Activated CD4-positive, alpha-beta T cell treated with anti-CD3 and anti-CD28 coated beads, Interleukin-2, amount 50 U/mL, for 48 hours (primary cell): ENCODE measurements at places on chromosomes 13 and 19.

DNA sequence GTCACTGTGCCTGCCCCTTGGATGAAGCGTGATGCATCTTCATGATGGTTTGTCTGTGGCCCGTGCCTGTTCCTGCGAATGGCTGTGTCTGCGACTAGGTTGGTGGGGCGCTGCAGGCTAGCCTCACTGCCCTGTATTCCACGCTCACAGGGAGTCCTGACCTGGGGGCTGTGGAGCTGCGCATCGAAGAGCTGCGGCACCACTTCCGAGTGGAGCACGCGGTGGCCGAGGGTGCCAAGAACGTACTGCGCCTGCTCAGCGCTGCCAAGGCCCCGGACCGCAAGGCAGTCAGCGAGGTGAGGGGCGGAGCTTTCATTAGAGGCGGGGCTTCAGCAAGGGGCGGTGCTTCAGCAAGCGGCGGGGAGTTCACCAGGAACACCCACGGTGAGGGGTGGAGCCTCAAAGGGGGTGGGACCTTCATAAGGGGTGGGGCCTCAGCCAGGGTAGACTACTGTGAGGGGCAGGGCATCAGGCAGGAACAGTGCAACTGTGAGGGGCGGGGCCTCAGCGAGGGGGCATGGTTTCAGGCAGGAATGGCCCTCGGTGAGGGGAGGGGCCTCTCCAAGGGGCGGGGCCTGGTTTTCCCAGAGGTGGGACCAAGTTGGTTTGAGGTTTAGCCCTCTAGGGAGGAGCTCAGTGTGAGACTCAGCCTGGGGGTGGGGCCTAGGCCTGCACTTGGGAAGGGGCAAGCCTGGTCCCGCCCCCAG, 17.2 kb downstream of the PKN1 start:
- DNase-seq, result peak; percentile 81

GRCh38 chr13:58855283-58855682, 1223.7 kb downstream of the PCDH17 start:
- DNase-seq, result no peak

- DNase-seq, result no peak
These were observed 19.5 kb downstream of the N4BP2L1 start for GRCh38 chr13:32408296-32409000.

GRCh38 chr19:3586707-3587346, 1.5 kb downstream of the GIPC3 start:
- no peak for DNase-seq

DNA sequence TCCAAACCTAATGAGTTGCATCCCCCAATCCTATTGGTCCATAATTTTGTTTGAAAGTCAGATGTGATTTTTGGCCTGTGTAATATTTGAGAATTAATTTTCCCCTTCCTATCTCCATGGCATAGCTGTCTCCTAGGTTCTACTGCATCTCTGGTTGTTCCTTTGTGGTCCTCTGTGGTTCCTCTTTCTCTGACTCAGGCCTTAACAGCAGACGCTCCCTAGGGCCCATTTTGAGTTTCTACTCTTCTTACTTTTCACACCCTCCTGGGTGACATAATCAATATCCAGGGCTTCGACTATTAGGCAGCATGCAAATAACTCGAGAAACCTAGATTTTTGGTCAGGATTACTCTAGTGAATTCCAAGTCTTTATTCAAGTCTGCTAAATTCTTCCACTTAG, 160.7 kb downstream of the RFC3 start:
- no peak for DNase-seq

DNA sequence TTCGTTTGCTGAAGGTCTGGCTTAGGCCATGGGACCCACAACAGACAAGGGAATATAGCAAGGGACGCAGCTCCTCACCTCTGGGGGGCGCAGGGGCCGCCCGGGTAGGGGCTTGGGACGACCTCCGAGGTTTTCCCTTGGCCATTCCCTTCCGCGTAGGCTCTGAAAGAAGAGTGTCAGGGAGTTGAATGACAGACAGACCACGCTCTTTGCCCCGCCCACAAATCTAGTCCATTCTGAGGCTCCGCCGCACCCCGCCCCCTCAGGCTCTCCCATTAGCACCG, 11.4 kb upstream of the ZNF414 start:
- no peak for DNase-seq

DNA sequence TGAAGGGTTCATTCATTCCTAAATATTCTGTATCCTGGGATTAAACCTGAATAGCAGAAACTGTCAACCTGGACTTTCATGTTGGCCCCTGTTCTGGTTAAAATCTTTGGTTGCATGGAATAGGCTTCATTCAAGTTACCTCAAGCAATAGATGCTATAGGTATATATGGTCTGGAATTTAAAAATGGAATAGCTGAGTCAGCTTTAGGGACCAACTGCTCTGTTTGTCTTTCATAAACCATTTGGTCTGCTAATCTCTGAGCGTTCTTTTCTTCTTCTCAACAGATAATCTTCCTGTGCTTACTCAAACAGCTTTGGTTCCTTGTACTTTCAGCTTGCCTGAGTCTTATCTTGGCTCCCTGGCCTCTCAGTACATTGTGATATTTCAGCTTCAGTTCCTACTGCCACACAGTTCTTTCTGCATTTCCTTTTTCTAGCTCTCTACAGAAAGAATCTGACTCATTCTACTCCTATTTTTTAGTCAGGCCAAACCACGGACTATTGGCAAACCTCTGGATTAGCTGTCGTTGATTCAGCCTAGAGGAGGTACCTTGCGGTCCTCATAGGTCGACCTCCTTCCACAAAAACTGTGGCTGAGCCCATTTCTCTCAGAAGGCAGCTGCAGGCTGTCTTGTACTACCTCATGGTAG, 35.9 kb upstream of the MAB21L1 start:
- no peak for DNase-seq

- peak; percentile 72 for DNase-seq
These were observed 100.8 kb downstream of the STK24 start for GRCh38 chr13:98476106-98476505.

- no peak for DNase-seq
These were observed 51.9 kb upstream of the SPATA13 start for GRCh38 chr13:24108615-24108965.

DNA sequence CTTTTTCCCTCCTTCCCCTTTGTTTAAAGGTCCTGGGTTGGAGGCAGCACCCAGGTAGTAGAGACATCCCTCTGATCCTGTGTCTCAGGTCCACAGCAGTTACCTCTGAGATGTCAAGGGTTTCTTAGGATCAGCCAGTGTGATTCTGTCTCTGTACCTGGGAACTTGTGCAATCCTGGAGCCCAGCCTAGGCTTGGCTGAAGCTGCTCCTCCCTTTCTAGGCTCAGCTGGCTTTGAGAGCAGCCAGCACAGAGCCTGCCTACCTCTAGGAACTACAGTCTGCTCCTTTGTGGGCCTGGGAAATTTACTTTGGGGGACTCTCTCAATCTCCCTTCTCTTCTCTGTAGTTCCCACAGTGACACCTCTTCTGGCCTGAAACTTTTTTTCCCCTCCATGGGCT, 171.6 kb downstream of the MTUS2 start:
- DNase-seq, result no peak

- DNase-seq, result no peak
These were observed 255.8 kb upstream of the DACH1 start for GRCh38 chr13:72122661-72123255.

GRCh38 chr13:85694992-85695391, 104.2 kb downstream of the SLITRK6 start:
- DNase-seq, result no peak

GRCh38 chr13:108305655-108306054, 36.1 kb downstream of the TNFSF13B start:
- DNase-seq, result no peak

GRCh38 chr19:336067-336614, 8.5 kb downstream of the MIER2 start:
- no peak for DNase-seq

- no peak for DNase-seq
These were observed 73.7 kb downstream of the SGCG start for GRCh38 chr13:23254506-23254905.

DNA sequence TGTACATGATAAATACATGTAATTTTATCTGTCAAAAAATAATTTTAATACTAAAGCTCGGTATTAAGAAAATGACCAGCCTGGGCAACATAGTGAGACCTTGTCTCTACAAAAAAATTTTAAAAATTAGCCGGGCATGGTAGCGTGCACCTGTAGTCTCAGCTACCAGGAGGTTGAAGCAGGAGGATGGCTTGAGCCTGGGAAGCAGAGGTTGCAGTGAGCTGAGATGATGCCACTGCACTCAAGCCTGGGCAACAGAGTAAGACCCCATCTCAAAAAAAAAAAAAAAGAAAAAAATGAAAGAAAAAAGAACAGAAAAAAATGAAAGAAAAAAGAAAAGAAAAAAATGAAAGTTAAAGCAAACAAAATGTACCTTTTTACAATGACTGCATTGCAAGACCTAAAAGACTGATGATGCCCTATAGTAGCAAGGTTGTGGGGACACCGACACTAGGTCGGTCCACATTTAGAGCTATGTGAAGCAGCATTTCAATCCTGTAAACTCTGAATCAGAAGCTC, 5.3 kb downstream of the ZFP14 start:
- no peak for DNase-seq

- no peak for DNase-seq
These were observed 38.5 kb upstream of the TFDP1 start for GRCh38 chr13:113545931-113546516.

- DNase-seq, result no peak
These were observed 2.1 kb downstream of the PLEKHF1 start for GRCh38 chr19:29667387-29667783.
